Islet precursor cell (in vitro differentiated cells): ENCODE measurements at places on chromosomes 11 and 22.

- peak; percentile 89 for DNase-seq
These were observed 28.0 kb downstream of the TST start for GRCh38 chr22:36991206-36991605.

DNA sequence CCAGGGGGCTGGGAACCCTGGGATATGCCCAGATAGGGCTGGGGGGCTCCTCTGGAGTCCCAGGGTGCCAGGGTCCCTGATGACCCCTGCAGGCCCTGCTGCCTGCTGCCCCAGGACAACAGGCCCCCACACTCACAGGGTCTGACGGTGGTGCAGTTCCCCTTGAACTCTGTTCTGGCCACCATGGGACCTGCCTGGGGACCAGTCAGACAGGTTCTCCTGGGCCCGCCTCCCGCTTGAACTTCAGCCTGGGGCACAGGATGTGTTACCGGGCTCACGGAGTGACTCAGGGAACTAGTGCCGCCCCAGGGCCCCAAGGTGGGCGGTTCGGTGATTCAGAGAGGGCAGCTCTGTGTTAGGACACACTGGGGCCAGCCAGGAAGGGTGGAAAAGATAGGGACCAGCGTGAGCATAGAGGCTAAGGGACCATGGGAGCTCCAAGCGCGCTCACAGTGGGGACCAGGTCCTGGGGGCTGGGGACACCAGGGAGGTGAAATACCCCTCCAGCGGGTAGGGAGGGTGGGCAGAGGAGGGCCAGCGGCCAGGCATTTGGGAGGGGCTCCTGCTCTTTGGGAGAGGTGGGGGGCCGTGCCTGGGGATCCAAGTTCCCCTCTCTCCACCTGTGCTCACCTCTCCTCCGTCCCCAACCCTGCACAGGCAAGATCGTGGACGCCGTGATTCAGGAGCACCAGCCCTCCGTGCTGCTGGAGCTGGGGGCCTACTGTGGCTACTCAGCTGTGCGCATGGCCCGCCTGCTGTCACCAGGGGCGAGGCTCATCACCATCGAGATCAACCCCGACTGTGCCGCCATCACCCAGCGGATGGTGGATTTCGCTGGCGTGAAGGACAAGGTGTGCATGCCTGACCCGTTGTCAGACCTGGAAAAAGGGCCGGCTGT lies 21.5 kb upstream of the TXNRD2 start:
- peak; percentile 99 for DNase-seq

DNA sequence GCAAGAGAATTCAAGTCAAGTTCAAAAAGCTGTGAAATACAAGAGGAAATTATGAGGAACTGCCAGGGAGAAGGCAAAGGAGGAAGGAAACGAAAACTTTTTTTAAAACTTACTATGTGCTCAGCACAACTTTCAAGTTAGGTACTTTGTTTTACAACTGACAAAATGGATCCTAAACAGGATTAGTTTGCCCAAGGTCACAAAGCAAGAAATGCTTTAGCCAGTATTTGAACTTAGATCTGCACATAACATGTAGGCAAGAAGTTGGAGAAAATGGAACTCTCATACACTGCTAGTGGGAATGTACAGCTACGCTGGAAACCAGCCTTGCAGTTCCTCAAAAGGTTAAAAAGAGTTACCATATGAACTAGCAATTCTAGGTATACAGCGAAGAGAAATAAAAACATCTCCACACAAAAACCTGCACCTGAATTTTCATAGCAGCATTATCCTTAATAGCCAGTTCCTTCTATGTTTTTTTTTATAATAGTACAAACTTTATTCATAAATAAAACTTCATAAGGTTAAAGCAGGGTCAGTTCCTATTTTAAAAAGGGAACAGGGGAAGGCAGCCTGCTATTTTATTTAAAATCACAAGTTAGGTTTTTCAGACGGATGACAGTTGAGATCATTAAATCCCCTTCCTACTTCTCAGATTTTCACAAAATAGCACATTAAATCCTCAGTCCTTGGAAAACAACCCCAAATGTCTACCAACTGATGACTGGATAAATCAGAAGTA lies 19.2 kb downstream of the DDX6 start:
- no peak for DNase-seq

- DNase-seq = no peak
These were observed 251.3 kb downstream of the SBF2 start for GRCh38 chr11:10042699-10043098.

DNA sequence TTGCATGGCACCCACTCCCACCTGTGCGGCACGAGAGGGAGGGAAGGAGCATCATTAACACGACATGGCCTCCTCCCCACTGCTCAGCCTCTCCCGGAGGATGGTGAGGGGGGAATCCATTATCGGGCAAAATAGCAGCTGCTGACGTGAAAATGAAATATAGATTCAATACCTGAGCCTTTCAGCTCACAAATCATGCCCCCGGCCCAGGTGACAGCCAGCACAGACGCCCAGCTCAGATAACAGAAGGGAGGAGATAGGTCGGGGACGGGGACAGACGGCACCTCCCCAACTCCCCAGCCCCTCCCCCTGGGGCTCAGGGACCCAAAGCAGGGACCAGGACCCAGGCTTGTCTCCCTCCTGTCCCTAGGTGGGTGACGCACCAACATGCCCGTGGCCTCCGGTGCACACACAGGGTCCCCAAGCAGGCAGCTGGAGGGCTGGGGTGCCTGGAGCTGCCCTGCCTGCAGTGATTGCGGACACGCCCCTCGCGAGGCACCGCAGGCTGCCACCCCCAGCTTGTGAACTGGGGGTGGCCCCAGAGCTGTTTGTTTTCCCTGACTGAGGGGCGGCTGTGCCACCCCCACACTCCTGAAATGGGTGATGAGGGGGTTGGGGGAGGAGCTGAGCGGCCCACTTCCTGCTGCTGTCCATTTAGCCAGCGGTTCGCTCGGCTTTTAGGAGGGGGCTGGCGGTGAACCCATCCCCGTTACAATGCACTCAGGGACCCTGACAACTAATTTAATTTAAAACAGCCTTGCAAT lies 31.7 kb downstream of the FLRT1 start:
- DNase-seq = no peak

GRCh38 chr22:34702279-34702678 lies 363.7 kb upstream of the ISX start:
- no peak for DNase-seq

GRCh38 chr11:92902417-92902816 lies 67.0 kb upstream of the MTNR1B start:
- no peak for DNase-seq

- no peak for DNase-seq
These were observed 40.5 kb upstream of the FBLN1 start for GRCh38 chr22:45462034-45462655.

- no peak for DNase-seq
These were observed 200.3 kb downstream of the C11orf91 start for GRCh38 chr11:33500332-33500731.

- no peak for DNase-seq
These were observed 17.1 kb upstream of the TMPRSS13 start for GRCh38 chr11:117946156-117946841.

DNA sequence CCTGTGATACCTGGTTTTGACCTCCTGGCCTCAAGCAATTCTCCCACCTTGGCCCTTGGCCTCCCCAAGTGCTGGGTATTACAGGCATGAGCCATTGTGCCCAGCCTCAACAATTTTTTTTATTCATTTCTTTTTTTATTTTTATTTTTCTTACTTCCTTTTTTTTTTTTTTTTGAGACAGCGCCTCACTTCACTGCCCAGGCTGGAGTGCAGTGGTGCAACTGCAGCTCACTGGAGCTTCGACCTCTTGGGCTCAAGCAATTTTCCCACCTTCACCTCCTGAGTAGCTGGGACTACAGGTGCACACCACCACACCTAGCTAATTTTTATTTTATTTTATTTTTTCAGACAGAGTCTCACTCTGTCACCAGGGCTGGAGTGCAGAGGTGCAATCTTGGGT lies 25.5 kb upstream of the CECR2 start:
- no peak for DNase-seq

- no peak for DNase-seq
These were observed 4.1 kb downstream of the HOATZ start for GRCh38 chr11:111518668-111519067.

DNA sequence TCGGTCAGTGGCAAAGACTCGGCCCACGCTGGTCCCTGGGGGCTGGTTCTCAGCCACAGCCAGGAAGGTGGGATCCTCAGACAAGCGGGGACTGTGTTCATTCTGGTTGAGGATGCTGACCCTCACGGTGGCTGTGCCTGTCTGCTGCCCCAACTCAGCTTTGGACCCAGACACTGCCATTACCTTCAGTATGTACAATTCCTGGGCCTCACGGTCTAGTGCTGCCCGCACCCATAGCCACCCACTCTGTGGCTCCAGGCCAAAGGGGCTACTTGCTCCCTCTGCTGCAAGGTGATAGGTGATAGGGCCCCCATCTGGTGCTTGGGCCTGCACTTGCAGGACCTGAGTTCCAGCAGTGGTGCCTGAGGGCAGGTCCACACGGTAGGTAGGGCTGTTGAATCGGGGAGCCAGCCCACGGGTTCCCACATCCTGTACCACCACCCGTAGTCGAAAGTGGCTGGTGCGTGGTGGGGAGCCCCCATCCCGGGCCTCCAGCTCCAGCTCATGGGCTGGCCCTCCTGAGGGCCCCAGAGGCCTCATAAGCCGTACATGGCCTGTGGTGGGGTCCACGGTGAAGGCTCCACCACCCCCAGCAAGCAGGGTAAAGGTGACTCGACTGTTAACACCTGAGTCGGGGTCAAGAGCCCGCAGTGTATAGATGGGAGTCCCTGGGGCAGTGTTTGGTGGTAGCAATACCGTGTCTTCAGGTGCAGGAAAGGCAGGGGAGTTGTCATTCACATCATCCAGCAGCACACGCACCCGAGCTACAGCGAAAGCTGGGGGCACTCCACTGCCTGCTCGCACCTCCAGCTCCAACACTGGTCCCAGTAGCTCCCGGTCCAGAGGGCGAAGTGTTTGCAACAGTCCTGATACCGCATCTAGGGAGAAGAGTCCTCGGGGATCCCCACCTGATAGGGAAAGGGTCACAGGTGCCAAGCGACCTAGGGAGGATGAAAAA lies 13.2 kb upstream of the TPP1 start:
- no peak for DNase-seq

- peak; percentile 81 for DNase-seq
These were observed 620 bp upstream of the ANO5 start for GRCh38 chr11:22192289-22192641.

GRCh38 chr11:1391165-1392075 lies 1.7 kb downstream of the BRSK2 start:
- DNase-seq = no peak

- DNase-seq = peak; percentile 67
These were observed 102.5 kb downstream of the KIAA1671 start for GRCh38 chr22:25054943-25055511.

GRCh38 chr11:85854212-85854556 lies 999 bp upstream of the CCDC83 start:
- DNase-seq = no peak

DNA sequence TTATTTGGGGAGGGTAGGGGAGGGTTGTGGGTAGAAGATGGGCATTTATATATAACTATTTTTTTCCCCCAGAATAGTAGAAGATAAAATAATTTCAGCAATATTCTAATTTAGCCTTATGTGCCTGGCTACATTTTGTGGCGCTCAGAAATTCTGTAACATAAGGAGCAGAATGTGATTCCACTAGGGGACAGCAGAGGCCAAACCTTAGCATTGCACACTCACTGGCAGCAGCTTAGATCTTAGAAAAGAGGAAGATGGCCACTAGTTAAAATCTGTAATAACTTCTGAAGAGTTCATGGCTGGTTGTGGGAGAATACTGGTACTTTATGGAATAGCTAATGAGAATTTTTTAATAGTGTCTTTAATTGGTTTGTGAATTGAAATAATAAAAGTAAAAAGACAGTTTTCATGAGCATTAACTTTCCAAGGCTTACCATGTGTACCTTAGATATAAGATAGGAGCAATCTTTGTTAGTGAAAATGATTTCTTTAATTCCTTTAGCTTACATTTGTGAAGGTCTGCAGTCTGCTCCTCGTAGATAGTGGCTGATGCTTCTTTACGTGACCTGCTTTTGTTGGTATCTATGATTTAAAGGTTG lies 33.1 kb downstream of the DDX10 start:
- peak; percentile 64 for DNase-seq

GRCh38 chr11:34671946-34672345 lies 51.1 kb downstream of the EHF start:
- no peak for DNase-seq

DNA sequence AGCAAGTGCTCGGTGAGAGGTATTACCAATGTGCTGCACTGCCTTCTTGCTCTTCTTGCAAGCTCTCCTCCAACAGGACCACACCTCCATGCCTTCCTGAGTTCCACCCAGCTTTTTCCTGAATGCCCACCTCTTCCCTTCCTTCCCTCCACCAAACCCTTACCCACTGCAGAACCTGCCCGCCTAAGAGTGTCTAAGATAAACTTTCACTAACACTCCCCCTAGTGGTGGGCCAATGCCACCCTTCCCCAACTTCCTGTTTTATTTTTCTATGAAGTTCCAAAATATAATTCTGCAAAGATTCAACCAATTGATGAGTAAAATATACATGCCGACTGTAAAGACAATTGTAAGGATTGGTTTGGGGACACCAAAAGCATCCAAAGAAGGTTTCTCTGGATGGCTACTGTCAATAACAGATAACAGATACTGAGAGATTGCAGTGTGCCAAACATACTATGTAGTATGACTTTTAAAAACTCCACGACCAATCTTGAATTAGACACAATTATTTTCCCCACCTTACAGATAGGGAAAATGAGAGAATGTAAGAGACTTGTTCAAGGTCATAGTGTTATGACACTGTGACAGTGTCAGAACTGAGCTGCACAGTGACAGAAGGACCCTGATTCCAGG lies 38.6 kb upstream of the BMAL1 start:
- DNase-seq = peak; percentile 69

GRCh38 chr11:13384908-13385640 lies 77.9 kb downstream of the BTBD10 start:
- no peak for DNase-seq

DNA sequence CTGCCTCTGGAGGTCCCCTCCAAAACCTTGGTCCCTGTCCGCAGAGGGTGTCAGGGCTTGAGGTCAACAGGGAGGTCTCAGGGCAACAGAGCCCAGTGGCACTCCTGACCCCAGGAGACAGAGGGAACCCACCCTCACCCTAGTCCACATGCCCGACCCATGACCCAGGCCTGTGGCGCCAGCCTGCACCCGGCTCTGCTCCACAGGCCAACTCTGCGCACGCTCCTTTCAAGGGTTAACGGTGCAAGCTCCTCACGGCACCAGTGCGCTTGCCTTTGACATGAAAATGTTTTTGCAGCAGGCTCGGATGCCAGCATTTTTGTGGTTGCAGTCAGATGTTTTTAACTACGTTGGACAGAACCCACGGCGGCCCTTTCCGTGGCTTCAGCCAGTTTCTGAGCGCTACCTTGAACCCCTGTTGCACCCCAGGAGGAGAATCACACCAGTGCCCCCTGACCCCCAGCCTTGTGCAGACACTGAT lies 68.6 kb downstream of the CDKN1C start:
- no peak for DNase-seq

DNA sequence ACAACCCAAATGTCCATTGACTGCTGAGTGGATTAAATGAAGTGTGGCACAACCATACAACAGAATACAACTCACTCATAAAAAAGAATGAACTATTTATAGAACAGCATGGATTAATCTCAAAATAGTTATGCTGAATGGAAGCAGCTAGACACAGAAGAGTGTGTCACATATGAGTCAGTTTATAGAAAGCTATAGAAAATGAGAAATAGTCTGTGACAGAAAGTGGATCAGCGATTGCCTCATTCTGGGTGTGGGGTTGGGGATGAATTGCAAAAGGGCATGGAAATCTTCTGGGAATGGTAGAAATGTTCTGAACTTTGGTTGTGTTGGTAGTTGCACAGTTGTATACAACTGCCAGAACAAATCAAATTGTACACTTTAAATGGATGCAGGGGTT lies 37.4 kb downstream of the PRR5L start:
- DNase-seq = no peak
